ENCODE measurements at places on chromosomes 11 and 22.

GRCh38 chr11:58647141-58647699 lies 24.8 kb downstream of the CNTF start:
- DNase-seq: no peak

GRCh38 chr11:112226831-112227401 lies 688 bp downstream of the PTS start:
- DNase-seq: peak; percentile 24

- no peak for DNase-seq
Measured at GRCh38 chr11:16194566-16194965, 161.8 kb downstream of the SOX6 start.

GRCh38 chr22:35538801-35539321 lies 1.8 kb upstream of the RASD2 start:
- peak; percentile 18 for DNase-seq

DNA sequence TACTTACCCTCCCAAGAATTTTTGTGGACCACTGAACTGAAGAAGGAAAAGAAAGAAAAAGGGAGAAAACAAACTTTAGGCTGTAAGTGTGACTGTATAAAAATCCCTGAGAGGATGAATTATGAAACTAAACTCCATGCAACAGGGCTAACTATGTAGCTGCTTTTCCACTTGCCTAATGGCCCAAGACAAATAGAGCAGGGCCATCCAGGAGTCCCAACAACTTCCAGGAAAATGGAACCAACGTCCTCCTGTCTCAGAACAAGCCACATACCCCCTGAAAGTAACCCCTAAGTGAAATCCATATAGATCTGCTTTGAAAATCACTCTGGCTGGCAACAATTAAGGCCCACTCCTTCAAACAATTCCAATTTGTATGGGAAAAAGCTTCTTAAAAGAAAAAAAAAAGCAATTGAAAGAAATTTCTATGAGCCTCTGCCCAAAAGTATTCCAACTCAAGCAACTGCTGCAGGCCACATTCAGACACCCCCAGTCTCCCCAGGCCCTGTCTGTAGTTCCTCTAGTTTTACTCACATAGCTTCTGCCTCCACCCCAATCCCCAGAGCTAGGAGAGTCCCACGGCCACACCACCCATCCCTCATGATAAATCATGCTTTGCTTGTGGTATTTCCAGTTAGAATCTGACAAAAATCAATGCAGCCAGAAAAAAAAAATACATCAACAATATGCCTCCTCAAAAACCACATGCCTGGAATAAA lies 12.7 kb downstream of the RBFOX2 start:
- DNase-seq: no peak

- no peak for DNase-seq
Measured at GRCh38 chr22:21569459-21570170, 2.1 kb downstream of the UBE2L3 start.

- DNase-seq: no peak
Measured at GRCh38 chr11:73945396-73945795, 5.4 kb upstream of the DNAJB13 start.

- no peak for DNase-seq
Measured at GRCh38 chr11:44684859-44685281, 41.9 kb upstream of the TSPAN18 start.

GRCh38 chr11:86374069-86374468 lies 618 bp upstream of the CCDC81 start:
- no peak for DNase-seq

GRCh38 chr22:49317369-49317768 lies 510.3 kb downstream of the BRD1 start:
- DNase-seq: no peak

GRCh38 chr22:34645375-34645774 lies 420.6 kb upstream of the ISX start:
- DNase-seq: no peak

- DNase-seq: no peak
Measured at GRCh38 chr11:84089072-84090057, 803.2 kb upstream of the CCDC90B start.

DNA sequence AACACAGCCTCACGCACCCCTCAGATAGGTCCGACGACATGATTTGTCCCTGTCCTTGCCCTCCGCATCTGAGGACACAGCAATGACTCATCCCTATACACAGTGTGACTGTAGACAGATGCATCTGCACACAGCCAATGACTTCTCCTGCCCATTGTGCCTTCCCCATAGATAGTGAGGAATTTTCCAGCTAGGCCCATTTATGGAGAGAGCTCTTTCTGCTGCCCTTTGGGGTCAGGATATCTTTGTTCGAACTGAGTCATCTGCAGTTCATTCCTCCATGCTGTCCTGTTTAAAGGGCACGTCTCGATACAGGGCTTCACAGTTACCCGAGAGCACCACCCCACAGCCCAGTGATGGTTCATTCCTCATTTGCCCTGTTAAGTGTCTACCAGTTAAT lies 96.7 kb downstream of the LARGE1 start:
- DNase-seq: no peak

Data from renal cortical epithelial cell (primary cell).